ENCODE measurements at places on chromosomes 12 and 14.

DNA sequence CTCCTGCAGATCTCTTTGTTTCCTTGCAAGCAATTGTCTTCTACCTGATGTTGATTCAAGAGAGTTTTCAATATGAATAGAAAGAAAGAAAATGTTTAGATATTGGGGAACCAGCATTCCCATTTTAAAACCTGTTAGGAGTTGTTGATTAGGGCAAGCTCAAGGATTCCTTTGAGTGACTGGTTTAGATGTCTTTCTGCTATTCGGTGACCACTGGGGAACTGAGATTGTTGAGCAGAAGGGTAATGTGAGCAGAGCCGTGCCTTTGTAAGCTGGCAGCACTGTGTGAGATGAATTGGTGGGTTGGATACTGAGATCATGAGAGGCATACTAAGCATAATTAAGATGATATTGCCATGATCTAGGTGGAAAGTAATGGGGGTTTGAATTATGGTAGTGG is 39.1 kb upstream of the PAPLN start:
- DNase-seq: no peak

- DNase-seq: no peak
Measured at GRCh38 chr12:18146363-18146762, 56.4 kb upstream of the RERGL start.

- no peak for DNase-seq
Measured at GRCh38 chr14:87581298-87581697, 411.7 kb downstream of the GALC start.

GRCh38 chr12:112496496-112496895 is 77.7 kb downstream of the PTPN11 start:
- DNase-seq: no peak

- no peak for DNase-seq
Measured at GRCh38 chr14:28608443-28608842, 158.1 kb upstream of the FOXG1 start.

DNA sequence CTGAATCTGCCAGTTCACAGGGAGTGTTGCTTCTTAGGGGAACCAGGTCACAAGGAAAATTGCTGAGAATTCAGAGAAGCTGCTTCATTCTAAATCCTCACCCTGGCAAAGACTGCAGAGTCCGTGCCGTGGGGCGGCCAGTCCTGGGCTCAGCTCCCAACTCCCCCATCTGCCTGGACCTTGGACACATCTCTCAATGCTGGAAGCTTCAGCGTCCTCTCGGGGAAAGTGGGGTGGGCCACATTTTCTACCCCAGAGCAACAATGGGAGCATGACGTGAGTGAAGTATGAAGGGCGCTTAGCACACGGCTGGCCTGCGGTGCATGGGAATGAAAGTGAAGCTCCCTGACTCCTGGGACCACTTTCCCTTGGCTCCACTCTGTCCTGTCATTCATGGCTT is 31.2 kb downstream of the HVCN1 start:
- no peak for DNase-seq

DNA sequence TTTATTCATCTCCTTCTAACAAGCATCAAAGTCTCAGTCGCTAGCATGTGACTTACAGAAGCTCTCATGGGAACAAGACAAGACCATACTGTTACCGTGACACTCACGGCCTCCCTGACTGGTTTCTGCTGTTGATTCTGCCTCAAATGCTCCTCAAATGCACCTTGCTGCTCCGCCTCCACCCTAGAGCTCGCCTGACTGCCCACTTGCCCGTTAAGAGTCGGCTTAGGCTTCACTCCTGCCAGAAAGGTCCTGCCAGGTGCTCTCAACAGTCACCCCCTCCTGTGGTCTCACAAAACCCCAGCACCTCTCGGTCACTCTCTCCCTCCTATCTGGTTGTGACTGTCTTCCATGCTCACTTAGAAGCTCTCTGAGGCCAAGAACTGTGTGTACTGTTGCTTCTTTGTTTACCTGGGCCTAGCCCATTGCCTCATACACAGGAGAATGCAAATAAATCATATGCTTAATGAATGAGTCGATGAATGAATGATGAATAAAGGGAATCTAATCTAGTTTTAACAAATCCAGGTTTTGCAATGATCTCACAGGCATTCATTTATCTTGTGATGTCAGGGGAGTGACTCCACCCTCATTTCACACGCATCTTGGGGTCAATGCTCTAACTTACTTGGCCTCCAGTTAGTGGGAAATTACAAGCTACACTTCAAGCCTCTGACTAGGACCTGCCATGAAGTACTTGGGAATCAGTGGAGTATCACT is 41.3 kb downstream of the SSH1 start:
- DNase-seq: no peak

GRCh38 chr14:89912221-89912620 is 42.3 kb downstream of the EFCAB11 start:
- DNase-seq: no peak

- DNase-seq: no peak
Measured at GRCh38 chr14:96198430-96199130, 6.1 kb upstream of the BDKRB2 start.

GRCh38 chr12:2924019-2924418 is 33.3 kb downstream of the TULP3 start:
- DNase-seq: no peak

GRCh38 chr14:23055147-23055550 is 2.2 kb downstream of the CDH24 start:
- DNase-seq: no peak

DNA sequence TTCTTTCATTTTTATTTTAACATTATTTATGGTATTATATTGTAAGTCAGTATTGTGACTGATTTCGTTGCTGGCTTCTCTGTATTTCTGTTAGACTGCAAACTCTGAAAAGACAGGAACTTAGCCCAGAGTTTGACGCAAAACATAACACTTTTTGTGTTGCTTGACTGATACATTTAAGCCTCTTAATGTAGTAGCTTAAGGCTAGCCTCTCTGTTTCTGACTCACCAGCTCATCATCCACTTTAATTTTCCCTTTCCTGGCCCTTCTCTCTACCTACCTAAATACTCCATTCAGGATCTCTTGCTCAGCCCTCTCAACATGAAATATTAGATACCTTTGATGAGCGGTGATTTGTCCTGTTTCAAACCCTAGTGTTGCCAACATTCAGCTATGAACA is 420.6 kb downstream of the LRFN5 start:
- DNase-seq: no peak

All from SW480 (cell line).